Purkinje cell (primary cell): ENCODE measurements at places on chromosomes 11 and 22. TPM values are rescaled to one million over a fixed set of nuclear protein-coding genes. Genes with fewer than 3 reads are reported as not detected.

Gene STX5
- 5.0 and 5.3 TPM in 2 replicates for polyA plus RNA-seq

Gene CNTF
- not detected in 2 replicates for polyA plus RNA-seq

Gene CSF2RB
- polyA plus RNA-seq: not detected in 2 replicates

Gene GRIA4
- 42.7 and 70.0 TPM in 2 replicates for polyA plus RNA-seq

Gene OR52I1
- polyA plus RNA-seq: not detected in 2 replicates

Gene SEPTIN5
- polyA plus RNA-seq: 10.5 and 13.8 TPM in 2 replicates
